ENCODE measurements at places on chromosomes 3 and 15.
A peak's percentile ranks its signal among the peaks of the same experiment; 100 is the strongest.

GRCh38 chr3:19920401-19921080, 13.5 kb downstream of the EFHB start:
- DNase-seq: no peak

- peak; percentile 7 for DNase-seq
Measured at GRCh38 chr3:120258009-120258408, 27.0 kb downstream of the GPR156 start.

GRCh38 chr3:72628065-72628464, 220.2 kb downstream of the SHQ1 start:
- DNase-seq: no peak

DNA sequence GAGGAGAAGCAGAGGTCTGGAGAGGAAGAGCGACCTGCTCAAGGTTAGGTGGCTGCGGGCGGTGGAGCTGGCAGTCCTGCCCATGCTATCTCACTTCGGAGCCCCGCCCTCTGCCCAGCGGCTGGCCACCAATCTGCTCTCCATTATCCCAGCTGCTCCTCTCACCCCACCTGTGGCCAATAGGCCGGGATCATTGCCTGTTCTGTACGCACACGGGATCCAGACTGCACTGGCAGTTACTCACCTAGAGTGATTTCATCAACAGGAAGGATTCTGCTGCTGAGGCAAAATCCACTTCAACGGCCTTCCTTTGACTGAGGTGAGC, 100.6 kb downstream of the TLE3 start:
- no peak for DNase-seq

DNA sequence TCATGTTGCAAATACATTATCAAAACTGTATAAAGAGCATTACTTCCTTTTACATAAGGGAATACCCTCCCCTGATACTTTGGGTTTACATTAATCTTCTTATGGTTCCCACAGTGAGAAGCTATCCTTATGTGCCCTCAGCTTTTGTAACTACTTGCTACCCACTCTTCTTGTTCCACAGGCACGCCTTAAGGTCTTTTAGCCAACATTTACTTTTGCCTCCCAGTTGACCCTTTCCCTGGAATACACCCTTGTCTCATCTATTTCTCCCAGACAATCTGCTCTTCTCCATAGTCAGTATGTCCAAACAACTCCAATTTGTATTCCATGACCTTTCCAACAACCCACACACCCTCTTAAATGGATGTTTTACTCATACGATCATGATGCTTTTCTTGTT, 116.8 kb upstream of the COL8A1 start:
- DNase-seq: no peak

GRCh38 chr3:123126031-123126430, 59.2 kb downstream of the PDIA5 start:
- DNase-seq: no peak

GRCh38 chr3:148863814-148864213, 1.3 kb upstream of the CPA3 start:
- DNase-seq: no peak

All from SW 1271 (cell line).